IPS DF 19.7 (cell line): ENCODE measurements at places on chromosomes 5 and 9.
A peak's percentile ranks its signal among the peaks of the same experiment; 100 is the strongest.

DNA sequence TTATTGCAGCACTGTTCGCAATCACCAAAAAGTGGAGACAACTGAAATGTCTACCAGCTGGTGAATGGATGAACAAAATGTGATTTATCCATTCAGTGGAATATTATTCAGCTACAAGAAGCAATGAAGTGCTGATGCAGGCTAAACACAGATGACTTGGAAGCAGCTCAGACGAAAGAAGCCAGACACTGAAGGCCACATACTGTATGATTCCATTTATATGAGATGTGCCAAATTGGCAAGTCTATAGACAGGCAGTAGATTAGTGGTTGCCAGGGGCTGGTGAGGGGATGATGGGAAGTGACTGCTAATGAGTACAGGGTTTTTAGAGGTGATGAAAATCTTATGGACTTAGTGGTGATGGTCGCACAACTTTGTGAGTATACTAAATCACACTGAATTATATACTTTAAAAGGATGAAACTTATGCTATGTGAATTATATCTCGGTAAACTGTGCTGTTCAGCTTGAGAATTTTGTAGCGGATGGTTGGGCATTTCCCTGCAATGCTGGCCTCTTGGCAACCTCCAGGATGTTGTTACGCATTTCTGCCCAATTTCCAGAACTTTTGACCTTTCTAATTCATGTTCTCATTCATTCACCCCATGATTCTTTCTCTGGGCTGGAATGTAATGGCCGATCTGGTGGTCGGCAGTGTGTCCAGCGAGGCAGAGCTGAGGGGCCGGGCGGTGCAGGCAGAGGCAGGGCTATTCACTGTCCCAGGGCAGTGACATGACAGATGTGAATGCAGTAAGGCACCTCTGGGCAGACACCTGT is 22.0 kb upstream of the WNK2 start:
- no peak for DNase-seq

DNA sequence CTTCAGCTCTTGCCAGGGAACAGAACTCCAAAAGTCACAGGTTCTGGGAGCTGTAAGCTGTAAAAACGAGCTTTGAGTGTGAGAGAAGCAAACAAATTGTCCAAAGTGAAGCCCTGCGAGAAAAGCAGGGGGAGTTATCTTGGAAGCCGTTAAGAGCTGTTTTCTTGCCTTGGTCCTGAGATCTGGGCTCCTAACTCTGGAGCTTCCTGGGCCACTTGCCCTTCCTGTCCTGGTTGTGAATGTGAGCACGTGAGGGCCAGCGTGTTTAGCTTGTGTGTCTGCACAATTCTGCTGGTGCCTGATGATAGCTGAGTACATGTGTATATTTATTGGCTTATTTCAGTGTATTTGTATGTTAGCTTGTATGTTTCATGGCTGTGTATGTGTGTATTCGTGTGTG is 40.5 kb downstream of the DAB2IP start:
- DNase-seq = no peak

- no peak for DNase-seq
Measured at GRCh38 chr5:170450061-170450669, 53.7 kb upstream of the KCNIP1 start.

DNA sequence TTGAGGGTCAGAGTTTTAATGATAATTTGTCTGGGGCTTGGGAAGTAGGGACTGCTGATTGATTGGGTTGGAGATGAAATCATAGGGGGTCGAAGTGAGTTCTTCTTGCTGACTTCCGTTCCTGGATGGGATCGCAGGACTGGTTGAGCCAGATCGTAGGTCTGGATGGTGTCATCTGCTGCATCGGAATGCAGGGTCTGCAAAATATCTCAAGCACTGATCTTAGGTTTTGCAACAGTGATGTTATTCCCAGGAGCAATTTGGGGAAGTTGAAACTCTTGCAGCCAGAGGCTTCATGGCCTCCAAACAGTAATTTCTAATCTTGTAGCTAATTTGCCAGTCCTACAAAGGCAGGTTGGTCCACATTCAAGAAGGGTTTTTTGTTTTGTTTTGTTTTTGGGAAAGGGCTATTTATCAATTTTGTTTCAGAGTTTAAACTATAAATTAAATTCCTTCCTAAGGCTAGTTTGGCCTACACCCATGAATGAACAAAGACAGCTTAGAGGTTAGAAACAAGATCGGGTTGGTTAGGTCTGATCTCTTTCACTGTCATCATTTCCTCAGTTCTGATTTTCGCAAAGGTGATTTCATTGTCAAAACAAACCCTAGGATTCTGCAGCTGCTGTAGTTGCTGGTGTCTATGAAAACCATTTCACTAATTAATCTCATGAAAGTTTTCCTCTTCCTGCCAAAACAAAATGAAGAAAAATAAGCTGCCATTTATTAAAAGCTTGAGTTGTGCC is 388.0 kb downstream of the TMEM232 start:
- no peak for DNase-seq

DNA sequence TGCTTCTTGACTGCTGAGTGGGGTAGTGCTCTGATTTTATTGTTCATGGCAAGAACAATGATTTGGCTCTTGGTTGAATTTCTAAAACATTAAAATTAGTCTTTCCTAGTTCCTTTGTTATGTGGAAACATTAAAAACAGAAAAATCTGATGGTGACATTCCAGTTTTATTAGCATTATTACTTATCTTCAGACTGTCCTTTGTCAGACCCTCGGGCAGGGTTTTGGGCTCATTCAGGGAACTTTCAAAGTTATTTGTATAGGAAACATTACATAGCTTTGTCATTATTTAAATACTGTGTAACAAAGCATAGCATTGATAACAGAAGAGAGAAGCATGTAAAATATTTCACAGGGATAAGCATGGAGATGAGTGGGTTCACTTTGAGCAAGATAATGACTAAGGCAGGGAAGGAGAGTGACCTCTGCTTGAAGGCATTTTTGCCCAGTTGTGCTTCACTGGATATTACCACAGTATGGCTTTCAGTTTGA is 119.9 kb downstream of the KDM4C start:
- DNase-seq = no peak

DNA sequence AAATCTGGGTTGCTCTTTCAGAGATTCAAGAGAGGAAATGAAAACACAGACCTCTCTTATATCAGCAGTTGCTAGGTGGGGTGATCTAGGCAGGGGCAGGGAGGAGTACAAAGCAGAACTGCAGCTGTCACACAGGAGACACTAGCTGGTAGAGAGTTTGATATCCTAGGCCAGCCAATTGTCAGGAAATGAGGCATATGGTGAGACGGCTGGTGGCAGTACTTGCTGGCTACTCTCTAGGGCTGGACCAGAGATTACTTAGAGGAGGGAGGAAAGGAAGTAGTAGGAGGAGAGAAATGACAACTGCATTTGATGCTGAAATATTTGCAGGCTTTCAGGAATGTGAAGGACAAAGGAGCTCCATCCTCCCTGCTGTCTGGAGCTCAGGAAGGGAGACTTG is 113.8 kb downstream of the TRIM32 start:
- peak; percentile 73 for DNase-seq
